ENCODE measurements at places on chromosomes 4 and X.

- no peak for DNase-seq
These were observed 213.2 kb downstream of the RASL11B start for GRCh38 chr4:53075162-53075785.

- DNase-seq: no peak
These were observed 61.7 kb downstream of the PALLD start for GRCh38 chr4:168558599-168558998.

DNA sequence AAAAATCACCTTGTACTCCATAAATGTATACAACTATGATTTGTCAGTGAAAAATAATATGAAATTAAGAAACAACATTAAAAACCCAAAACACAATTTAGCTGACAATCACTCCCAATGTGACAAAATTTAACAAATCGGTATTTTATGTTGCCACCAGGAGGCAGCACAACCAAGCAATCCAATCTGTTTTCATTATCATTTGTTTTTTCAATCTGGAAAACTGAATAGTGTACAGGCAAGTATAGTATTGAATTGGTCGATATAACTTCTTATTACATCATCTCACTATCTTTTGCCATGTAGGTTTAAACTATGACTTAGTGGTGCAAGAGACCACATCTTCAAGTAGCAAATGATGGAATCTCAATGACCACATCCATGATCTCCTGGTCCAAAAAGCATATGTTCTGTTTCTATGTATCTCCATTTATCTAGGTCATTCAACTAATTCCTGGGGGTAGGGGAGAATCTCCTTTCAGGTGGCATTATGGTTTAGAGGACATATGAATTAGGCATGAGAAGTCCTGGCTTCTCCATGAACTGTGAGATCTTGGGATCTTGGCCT, 112.9 kb upstream of the AGA start:
- no peak for DNase-seq

DNA sequence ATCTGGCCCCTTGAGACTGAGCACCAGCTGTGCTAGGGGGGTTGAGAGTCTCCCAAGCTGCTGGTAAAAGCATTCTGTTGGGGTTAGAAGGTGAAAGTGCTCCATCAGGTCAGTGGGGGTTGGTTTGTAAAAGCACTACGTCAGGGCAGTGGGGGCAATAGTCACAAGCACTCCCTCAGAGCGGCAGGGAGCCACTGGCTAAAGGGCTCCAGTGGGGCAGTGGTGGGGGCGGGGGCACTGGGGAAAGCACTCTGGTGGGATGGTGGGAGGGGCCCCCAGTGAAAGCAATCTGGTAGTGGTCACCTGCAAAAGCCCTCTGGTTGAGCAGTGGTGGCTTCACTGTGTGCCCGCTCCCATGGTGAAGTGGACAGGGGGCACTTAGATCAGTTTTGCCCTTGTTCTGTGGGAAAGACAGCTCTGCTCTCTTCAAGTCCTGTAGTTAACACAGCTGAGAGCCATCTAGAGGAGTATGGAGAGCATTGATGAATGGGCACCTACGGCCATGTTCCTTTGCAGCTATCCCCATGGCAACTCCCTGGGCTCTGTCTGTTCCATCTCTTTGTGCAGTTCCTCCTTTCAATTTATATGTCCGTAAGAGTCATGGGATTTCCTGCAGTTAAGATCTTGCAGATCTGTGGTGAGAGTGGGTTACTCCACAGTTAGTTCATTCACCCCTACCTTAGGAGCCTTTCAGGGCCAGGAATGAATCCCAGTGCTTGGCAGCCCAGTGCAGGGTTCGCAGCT, 106.4 kb downstream of the SH3BGRL start:
- DNase-seq: no peak

DNA sequence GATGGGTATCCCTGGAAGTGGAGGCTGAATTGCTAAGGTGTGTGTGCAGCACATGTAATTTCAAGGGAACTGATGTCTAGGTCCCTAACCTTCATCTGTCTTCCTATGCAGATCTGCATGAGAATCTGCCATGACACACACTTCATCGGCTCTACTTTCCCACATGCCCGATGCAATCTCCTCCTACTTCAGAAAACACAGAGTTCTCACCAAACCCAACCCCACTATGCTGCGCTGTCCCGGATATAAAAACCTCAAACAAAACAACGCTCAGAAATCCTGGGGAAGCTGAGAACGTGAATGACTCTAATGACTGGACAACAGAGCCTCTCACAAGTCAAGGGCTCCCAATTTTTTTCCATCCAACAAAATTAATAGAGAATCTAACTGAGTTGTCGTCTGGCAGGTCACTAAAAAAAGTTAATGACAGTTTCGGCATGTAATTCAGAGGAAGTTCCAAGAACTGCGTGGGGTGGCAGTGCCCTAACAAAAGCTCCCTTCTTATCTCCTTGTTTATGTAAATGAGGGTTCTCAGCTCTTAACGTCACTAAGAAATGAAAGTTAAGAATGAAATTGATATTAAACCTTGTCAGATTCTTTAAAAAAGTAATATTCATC, 39.0 kb downstream of the STX18 start:
- no peak for DNase-seq

DNA sequence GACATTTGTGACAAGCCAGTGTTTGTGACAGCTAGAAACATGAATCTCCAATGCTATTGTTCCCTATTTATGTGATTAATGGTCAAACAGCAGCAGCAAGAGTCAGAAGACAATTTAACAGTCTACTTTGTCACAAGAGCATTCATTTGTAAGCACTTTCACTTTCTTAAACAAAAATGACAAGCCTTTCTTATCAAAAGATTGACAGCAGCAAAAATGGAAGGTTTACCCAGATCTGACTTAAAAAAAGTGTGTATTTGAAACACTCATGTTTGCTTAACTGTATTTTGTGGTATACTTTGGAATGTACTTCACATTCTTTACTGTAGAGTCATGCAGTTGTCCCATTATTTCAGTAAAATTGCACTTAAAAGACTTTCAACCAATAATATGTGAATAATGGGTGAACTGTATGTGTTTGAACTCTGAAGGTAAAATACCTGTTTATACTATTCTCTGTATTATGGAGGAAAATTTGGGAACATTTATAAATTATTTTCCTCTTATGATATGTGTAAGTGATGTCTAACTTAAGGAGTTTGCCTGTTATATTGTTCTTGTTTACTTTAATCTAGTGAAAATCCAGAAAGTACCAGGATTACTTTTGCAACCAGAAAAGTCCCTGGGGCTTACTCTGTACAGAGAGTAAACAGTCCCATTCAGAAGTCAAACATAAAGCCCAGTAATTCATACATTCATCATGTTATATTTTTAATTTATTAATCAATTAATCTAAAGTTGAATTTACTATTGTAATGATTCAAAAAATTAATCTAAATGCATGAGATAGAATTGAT, 314.9 kb upstream of the TRAM1L1 start:
- DNase-seq: no peak

All from renal pelvis (tissue), 12 donors.